GM12878 (cell line): ENCODE measurements at places on chromosomes 6 and 20.

DNA sequence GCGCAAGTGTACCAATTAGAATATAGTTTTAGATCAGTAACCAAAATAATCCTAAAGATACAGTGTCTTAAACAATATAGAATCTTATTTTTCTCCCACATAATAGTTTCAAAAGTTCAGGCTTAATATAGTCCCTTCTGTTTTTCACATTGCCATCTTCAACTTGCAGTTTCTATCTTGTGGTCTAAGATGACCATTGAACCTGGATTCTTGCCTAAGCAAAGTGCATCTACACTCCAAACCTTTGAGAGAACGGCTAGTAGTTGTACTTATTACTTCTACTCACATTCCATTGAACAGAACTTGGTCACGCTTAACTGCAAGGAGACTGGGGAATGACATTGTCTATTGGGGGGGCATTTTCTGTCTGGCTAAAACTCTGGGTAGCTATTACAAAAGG lies 373.0 kb downstream of the LMBRD1 start:
- DNase-seq: no peak

GRCh38 chr6:53263917-53264316 lies 84.8 kb downstream of the ELOVL5 start:
- DNase-seq: no peak

GRCh38 chr20:4813076-4813862 lies 91.6 kb downstream of the PRND start:
- peak; percentile 43 for DNase-seq

GRCh38 chr6:142284419-142284818 lies 17.4 kb upstream of the ADGRG6 start:
- DNase-seq: no peak

DNA sequence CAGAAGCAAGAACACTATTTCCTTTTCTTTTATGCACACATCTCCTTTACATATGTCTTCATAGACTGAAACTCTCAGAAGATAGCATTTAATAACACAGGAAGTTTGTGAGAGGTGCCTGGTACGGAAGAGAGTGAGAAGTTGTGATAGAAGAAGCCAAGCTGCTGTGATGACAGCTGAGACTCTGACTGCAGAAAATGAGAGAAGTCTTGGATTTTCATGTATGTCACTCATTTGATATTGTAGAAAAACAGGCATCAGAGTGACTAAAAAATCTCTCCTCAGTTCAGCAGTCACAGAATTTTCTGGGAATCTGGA lies 154.9 kb upstream of the BMP2 start:
- no peak for DNase-seq

- no peak for DNase-seq
Measured at GRCh38 chr6:37074053-37074827, 68.8 kb downstream of the FGD2 start.

DNA sequence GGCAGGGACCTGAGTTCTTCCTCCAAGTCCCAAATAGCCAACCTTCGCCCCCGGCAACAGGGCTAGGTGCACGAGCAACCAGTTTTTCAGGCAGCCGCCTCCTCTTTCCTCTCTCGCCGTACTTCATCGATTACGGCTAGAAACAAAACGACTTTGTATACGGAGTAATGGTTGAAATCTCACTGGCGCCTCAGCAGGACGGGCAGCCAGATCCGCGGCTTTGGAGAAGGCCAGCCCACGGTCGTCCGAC lies 333 bp upstream of the SMIM13 start:
- DNase-seq: no peak

- no peak for DNase-seq
Measured at GRCh38 chr20:63842258-63842657, 11.2 kb upstream of the ZBTB46 start.

- DNase-seq: no peak
Measured at GRCh38 chr6:143321491-143322086, 128.9 kb downstream of the ADAT2 start.

- DNase-seq: no peak
Measured at GRCh38 chr20:42261766-42262270, 643.6 kb upstream of the CHD6 start.

DNA sequence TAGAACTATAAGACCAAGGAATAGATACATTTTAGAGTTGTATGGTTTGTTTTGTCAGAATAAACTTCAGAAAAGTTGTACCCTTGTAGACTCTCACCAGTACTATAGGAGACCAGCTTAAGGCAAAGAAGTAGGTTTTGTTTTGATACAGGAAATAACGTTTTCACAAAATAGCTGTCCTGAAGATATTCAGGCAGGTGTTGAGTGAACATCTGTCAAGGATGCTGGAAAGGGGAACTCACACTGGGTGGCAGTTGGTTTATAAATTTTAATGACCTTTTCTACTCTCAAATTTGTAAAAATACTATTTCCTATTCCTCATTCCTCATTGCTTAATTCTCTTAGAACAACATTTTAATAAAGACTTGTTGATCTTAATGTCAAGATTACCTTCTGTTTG lies 174.0 kb upstream of the MAN1A1 start:
- no peak for DNase-seq

- DNase-seq: no peak
Measured at GRCh38 chr6:24080711-24081110, 45.3 kb upstream of the NRSN1 start.

- DNase-seq: no peak
Measured at GRCh38 chr6:83185096-83185495, 8.0 kb downstream of the PGM3 start.

DNA sequence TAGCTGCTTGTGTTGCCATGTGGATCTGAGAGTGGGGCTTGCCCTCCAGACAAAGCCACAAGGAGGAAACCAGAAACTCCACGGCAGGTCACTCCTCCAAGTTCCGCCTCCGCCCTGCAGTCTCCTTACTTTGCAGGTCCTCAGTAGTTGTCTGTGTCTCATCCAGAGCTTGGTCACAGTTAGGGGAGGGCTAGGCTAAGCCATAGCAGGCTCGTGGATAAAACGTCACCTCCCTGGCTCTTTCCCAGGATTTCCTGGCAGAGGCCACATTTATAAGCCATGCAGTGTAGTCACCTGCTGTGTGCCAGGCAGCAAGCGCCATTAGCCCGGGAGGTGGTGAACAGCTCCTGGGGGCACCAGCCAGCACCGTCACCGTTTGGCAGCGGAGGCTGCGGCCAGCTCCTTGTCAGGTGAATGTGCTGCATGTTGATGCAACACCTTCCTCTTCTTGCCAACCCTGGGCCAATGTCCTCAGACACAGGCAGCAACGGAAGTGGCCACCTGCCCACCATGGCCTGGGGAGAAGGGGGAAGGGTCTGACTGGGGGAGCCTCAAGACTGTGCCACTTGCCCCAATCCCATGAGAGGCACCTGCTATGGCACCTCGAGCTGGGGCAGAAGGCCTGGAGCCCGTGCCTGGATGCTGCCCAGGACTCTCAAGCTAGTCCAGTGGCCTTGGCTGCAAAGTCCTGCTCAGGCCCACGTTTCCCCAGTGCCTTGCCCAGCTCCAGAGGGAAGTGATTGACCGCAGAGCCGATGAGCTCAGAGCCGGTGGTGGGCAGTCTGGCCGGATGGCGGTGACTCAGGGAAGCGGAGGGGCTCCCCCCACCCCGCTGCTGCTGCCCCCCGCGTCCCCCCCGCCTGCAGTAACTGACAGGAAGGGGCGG lies 39.0 kb upstream of the SLCO4A1 start:
- DNase-seq: no peak

GRCh38 chr6:74357321-74357720 lies 661.3 kb downstream of the CD109 start:
- no peak for DNase-seq

DNA sequence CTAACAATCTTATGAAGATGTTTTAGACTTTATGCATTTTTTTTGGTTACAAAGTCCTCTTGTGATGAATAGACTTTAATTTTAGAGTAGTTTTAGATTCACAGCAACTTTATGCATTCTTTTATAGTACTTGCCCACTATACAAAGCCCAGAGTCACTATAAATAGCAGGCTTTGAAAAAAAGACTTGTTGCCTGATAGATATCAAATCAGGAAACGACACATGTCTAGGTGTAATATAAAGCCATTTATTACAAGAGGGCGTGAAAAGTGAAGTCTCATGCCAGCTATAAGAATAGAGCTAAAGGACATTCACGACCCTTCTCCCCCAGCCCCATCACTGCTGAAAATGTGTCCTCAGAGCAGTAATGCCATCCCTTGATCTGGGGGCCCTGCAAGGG lies 78.0 kb upstream of the MRPS10 start:
- DNase-seq: no peak

GRCh38 chr6:12022953-12023388 lies 10.9 kb downstream of the HIVEP1 start:
- DNase-seq: no peak
